ENCODE measurements at places on chromosomes 16 and 17.

DNA sequence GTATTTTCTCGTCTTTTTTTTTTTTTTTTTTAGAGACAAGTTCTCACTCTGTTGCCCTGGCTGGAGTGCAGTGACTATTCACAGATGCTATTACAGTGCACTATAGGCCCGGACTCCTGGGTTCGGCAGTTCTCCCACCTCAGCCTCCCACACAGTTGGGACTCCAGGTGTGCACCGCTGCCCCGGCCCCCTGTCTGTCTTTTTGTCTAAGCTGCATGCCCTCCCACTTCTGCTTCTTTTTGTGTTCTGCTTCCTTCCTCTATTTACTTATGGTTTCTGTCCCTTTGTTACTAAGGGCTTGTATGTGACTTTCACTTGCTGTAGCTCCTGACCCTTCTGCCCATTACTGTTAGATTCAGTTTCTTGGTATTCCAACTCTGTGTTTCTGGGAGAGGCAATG is 20.5 kb downstream of the SLC7A6 start:
- no peak for DNase-seq

DNA sequence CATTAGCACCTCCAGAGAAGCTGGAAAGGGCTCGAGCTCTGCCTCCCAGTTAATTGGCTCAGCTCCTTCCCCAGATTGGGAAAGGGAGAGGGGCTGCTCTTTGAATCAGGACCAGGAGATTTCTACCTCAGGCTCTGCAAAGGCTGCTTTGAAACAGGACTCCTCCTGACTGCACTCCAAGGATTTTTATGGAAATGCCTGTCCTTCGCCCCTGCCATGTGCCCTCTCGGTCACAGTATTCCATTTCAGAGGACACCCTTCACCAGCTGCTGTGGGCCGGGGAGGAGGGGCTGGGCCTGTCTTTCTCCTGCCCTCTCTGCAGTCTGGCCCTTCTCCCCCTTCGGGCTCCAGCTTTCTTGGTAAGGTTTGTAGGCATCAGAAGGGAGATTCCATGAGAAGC is 13.6 kb downstream of the MRM1 start:
- DNase-seq = no peak

DNA sequence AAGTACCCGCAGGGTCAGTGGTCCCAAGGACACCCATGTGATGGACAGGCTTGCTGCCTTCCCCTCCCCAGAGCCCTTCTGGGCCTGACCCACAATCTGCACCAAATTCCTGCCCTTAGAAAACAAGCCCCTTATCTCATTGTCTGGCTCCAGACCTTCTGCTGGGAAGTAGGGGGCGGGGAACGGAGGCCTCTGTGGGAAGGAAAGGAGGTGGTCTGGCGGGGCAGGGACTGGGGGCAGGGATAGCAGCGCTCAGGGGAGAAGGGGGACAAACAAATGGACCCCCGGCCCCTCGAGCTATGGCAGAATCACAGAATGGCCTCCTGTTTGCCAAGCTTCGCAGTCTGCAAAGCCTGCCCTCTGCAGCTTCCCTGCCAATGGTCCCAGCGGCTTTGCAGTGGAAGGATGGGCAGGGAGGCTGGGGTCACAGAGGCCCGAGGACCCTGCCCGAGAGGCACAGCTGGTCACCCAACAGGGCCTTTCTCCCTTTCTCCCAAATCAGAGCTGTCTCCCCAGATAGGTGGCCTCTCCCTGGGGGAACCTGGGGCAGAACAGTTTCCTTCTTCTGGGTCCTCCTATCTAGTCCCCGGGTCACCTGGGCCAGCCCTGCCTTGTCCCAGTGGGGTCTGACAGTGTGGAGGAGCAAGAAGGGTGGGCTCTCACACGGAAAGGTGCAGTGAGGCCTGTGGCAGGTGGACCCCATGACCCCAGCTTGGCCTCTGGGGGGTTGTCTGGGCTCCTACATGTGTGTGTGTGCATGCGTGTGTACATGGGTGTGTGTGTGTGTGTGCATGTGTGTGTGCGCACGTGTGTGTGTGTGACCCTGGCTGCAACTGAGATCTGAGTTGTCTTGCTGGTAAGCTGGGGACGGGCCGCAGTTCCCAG is 25.5 kb downstream of the TMEM235 start:
- no peak for DNase-seq

- DNase-seq = no peak
These were observed 2.0 kb upstream of the HSD17B2 start for GRCh38 chr16:82033006-82033405.

DNA sequence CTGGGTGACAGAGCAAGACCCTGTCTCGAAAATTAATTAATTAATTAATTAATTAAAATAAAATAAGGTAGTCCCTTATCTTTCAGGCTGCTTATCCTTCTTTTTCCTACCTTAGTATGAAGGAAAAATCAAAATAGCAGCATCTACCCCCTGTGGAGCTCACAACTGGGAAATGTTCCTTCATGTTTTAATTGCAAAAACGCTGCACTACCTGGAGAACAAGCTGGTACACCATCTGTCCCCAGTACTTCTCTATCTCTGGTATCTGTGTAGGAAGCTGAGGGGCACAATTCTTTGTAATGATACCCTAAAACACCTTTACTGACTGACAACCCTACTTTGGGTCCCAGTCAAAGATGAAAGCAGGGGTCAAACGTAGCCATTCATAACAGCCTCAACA is 55.1 kb upstream of the MNT start:
- no peak for DNase-seq

DNA sequence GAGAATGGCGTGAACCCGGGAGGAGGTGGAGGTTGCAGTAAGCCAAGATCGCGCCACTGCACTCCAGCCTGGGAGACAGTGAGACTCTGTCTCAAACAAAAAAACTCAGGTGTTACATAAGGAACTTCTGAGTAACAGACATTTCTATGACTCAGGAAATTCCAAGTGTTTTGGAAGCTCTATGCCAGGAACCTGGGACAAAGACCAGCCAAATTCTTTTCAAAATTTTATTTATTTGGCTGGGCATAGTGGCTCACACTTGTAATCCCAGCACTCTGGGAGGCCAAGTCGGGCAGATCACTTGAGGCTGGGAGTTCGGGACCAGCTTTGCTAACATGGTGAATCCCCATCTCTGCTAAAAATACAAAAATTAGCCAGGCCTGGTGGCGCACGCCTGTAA is 5.2 kb upstream of the SH2B1 start:
- DNase-seq = no peak

DNA sequence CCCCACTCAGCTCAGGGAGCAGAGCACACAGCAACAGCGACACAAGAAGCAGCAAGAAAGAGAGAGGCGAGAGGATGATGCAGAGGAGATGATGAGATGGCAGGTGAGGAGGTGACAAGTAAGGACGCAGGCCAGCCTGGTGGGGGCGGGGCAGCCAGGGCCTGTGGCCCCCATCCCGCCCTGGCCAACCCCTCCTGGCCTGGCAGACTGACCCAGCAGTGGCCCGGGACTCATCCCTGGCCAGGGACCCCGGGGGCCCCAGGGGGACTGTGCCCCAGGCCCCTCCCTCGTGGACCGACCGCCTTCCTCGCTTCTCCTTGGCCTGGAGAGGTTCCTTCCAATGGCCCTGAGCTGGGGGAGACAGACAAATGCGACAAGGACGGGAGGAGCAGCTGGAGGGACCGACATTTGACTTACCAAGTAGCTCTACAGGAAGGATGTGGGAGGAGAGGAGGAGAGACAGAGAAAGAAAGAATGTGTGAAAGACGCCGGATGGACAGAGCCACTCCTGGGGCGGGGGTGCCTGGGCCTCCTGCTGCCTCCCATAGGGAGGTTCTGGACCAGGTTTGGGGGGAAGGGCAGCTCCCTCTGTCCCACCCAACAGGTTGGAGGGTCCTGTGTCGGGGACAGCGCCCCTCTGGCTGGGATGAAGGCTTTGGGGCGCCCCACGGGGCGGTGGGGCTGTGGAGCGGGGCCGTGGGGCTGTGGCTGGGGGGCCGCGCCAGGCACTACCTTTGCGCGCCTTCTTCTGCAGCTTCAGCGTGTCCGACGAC is 6.8 kb downstream of the MTSS2 start:
- no peak for DNase-seq

DNA sequence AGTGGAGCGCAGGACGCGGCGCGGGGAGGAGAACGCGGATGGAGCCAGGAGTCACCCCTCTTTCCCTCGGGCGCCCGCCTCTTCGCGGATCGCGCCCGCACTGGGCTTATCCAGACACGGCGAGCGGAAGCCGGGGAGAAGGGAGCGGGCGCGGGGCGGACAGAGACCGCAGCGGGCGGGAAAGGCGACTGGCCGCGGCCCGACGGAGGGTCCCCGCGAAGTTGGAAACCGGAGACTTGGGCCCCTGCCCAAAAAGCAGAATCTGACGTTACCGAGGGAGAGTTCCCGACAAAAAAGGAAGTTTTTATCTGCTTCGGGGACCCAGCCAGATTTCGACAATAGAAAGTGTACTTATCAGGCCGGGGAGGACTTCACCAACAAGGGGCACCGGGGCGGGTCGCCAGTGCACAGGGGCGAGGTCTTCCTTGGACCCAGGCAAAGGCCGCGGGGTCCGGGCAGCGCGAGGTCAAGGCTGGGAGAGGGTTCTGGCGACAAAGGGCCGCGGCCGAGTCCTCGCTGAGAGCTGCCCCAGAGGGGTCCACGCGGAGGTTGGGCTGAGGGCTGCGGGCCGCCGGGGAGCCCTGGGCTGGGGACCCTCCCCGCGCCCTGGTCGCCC is 519 bp downstream of the ST6GALNAC2 start:
- no peak for DNase-seq

GRCh38 chr17:28999206-28999605 is 6.6 kb downstream of the SEZ6 start:
- DNase-seq = no peak

GRCh38 chr16:58271589-58271988 is 23.2 kb downstream of the PRSS54 start:
- no peak for DNase-seq

GRCh38 chr17:36817483-36818048 is 119.7 kb upstream of the LHX1 start:
- no peak for DNase-seq

DNA sequence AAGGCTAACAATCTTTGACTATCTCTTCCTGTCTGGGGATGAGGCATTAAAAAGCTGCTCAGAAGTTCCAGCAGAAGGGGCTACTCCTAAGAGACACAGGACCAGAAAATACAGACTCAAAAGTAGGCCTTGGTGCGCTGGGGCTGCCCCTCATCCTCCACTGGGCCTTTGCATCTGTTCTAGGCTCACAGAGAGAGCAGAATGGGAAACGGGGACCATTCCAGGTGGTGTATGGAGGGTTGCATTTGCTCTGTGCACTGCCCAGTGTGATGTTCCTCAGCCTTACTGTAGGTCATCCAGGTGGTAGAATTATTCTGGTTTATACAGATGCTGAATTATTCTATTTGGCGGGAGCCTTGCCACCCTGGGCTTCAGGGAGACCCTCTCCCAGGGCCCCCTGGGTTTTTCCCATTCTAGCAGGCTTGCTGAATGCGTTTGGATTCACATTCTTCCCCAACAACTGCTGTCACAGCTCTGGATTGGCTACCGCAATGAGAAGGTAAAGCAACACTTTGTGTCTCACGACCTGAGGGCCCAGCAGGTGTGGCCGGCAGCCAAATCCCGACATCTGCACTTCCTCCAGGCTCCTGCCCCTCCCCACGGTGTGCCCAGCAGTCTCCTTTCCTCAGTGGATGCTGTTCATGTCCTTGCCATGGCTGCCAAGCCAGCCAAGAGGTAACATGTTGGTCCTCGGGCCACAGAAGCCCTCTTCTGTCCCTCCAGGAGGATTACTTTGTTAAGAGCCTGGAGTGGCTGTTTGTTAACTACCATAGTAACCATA is 25.0 kb upstream of the ZNHIT3 start:
- no peak for DNase-seq

DNA sequence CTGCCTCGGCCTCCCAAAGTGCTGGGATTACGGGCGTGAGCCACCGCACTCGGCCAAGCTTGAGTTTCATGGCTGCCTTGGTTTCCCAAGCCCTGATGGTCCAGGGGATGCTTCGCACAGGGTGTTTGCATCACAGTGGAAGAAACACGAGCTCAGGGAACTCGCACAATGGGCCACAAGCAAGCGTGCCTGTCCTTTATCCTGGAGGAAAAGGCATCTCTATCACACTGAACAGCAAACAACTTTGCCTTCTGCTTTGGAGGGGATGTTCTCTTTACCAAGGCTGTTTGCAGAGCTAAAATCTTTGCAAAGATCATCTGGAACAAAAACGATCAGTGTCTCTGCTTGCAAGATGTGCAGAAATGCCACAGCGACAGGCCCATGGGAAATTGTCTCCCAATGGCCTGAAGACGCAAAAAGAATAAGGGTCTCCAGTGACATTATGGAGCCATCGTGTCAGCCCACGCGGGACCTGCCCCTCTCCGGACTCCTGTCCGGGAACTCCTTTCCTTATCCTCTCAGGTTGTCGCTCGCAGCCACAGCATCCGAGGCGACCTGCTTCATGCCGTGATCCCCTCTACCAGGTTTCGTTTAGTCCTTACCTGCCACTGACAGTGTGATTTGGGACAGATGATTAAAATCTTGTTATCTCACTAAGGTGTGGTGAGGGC is 44.1 kb upstream of the CBFA2T3 start:
- no peak for DNase-seq

GRCh38 chr16:21603928-21604327 is 4.6 kb downstream of the METTL9 start:
- DNase-seq = no peak

GRCh38 chr17:8708025-8708461 is 36.6 kb downstream of the CCDC42 start:
- DNase-seq = no peak

DNA sequence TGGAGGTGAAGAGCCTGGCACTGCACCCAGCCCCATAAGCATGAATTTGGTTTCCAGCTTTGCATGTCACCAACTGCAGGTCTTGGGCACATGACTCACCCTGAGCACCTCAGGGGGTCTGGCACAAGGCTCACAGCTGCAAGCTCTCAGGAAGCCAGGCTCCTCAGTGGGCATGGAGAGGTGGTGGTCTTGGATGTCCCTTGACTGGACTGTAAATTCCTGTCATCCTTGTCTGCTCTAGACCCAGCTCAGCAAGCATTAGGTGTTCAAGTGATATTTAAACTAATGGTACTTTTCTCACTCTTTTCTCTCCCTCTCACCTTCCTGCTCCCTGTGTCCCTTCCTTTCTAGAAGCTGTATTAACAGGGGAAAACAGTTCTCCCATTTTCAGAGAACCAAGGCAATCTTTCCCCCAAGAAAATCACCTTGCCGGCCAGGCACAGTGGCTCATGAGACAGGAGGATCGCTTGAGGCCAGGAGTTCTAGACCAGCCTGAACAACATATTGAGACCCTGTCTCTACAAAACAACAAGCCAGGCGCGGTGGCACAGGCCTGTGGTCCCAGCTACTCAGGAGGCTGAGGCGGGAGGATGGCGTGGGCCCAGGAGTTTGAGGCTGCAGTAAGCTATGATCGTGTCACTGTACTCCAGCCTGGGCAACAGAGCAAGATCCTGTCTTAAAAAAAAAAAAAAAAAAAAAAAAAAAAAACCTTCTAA is 5.1 kb upstream of the KIFC3 start:
- DNase-seq = no peak

GRCh38 chr17:58686980-58687379 is 4.9 kb downstream of the TEX14 start:
- DNase-seq = no peak

Data from urothelium cell line (cell line).